ENCODE measurements at places on chromosomes 5 and 9. TPM values are rescaled to one million over a fixed set of nuclear protein-coding genes. Genes with fewer than 3 reads are reported as not detected.

GRCh38 chr5:54602475-54602874, 84.9 kb downstream of the SNX18 start:
- no peak for DNase-seq

DNA sequence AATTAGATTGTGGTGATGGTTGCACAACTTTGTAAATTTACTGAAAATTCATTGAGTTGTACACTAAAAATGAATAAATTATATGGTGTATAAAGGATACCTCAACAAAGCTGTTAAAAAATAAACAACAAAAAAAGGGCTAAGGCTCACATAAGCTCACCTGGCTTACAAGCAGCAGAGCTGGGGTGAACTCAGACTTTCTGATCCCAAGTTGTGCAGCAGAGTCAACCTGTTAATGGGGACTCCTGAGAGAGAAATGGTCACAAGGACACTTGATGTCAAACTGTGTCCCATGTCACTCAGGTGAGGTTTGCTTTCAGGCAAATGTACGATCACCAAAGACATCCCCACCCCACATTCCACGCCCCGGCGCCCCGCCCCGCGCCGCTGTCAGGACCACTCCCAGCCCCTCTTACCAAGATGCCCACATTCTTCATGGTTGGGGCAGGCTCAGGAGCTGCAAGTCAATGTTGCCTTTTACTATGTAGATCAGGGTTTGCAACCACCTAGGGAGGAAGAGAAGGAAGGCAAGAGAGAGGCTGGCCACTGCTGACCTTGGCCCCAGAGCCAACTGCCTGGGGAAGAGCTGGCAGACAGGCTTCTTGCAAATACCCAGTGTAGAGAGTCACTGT, 22.4 kb upstream of the SLC36A1 start:
- no peak for DNase-seq

DNA sequence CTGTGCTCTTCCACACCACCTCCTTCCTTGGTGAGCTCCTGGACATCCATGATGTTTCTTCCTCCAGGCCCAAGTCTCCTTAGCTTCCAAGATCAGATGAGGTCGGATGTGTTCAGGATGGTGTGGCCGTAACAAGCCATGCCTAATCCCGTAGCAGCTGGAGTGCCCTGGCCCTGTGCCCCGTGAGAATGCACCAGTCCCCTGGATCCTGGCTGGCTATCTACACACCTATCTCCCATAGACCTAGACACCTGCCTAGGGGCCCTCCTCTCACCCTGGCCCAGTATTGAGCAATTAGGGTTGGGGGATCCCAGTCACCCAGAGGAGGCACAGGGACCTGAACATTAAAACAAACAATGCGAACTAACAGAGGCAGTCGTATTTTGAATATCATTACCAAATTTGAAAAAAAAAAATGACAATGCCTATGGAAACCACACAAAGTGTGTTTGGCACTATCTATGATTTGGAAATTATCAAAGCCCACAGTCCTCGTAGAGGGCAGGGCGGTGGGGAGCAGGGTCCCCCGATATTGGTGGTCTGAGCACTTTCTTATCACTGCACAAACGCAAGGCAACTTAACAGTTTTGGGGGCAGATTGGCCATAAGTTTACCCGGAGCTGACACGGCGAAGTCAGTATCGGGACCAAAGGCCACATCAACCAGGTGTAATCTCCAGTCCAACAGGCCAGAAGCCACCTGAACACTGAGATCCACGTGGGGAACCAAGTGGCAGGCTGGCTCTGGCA, 13.2 kb downstream of the ENG start:
- DNase-seq, result no peak

DNA sequence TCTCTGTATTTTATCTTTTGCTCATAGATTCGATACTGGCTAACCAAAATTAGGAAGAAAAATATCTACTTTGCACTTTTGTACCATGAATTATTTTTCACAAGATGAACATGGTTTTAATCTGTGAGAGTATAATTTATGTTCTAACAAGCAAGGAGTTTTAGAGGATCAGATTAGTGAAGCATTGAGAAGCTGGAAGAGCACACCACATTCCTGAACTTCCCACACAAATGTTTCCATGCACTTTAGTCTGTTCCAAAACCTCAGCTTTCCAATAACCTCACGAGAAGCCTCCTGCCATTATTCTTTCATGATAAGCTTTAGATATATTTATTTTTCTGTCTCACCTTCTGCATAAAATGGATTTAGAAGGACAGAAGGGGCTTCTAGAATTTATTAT, 98.7 kb upstream of the MPDZ start:
- DNase-seq, result no peak

DNA sequence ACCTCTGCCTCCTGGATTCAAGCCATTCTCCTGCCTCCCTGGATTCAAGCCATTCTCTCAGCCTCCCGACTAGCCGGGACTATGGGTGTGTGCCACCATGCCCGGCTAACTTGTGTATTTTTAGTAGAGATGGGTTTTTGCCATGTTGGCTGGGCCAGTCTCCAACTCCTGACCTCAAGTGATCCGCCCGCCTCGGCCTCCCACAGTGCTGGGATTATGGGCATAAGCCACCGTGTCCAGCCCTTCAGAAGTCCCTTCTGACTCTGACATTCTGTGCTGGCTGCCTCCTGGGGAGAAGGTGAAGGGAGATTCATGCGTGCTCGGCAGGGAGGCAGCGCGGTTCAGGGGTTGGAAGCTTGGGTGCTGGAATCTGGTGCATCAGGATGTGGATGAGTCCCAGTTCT, 28.8 kb downstream of the PRRX2 start:
- no peak for DNase-seq

- DNase-seq, result peak; percentile 28
These were observed at the start of gene ADRA1B for GRCh38 chr5:159915904-159916840. TSS of gene ADRA1B (plus strand) at chr5:159916482. CDS start at chr5:159916906, 424 bp downstream.

- no peak for DNase-seq
These were observed 87.8 kb upstream of the SPRY4 start for GRCh38 chr5:142412581-142412980.

- no peak for DNase-seq
These were observed 15.0 kb downstream of the GALNT10 start for GRCh38 chr5:154205441-154206117.

GRCh38 chr9:128383791-128384190, 12.6 kb downstream of the URM1 start:
- DNase-seq, result no peak

DNA sequence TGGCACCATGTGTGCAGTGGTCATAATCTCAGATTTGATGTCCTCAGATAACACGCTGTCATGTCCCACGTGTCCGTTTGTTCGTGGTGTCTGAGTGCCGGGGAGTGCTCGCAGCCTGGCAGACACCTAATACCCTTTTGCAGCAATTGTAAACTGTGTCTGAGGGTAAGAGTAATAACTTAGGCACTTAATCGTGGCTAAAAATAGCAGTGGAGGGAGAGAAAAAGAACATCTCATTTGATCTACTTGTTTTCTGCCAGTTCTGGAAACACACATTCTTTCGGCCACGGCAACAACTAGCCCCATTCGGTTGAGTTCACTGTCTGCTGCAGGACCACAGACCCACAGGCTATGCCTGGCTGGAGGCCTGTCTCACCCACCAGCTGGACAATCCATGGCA, 16.5 kb downstream of the ADCY2 start:
- DNase-seq, result no peak

DNA sequence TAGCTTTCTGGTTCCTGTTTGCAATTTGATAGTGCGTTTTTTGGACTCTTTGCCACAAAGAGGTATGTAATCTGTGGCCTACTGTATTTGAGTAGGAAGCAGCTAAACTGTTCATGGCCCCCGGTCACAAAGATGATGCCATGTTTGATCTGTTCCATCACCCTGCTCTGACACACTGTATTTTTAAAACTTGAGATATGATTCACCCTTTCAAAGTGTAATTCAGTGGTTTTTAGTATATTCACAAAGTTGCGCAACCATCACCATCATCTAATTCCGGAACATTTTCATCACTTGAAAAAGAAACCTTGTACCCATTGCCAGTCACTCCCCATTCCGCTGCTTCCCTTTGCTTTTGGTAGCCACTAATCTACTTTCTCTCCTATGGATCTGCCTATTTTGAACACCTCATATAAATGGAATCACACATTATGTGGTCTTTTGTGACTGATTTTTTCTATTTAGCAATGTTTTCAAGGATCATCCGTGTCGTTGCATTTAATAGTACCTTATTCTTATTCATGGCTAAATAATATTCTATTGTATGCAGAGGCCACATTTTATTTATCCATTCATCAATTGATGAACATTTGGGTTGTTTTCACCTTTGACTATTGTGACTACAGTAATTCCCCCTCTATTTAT, 141.6 kb downstream of the NR3C1 start:
- DNase-seq, result no peak

DNA sequence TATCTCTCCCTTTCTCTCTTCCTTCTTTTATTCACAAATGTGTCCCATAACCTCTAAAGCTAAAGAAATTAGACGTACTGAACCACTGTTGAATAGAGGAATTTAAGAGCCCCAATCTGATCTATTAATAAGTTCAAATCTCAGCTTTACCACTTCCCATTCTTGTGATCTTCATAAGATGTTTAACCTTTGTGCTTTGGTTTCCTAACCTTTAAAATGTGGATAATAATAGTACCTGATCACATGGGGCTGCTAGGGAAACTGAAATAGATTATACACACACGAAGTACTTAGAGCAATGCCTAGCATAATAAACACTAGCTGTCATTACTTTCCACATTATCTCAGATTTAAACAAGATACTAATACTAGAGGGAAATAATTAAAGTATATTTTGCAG, 324.3 kb upstream of the SEMA6A start:
- DNase-seq, result no peak

DNA sequence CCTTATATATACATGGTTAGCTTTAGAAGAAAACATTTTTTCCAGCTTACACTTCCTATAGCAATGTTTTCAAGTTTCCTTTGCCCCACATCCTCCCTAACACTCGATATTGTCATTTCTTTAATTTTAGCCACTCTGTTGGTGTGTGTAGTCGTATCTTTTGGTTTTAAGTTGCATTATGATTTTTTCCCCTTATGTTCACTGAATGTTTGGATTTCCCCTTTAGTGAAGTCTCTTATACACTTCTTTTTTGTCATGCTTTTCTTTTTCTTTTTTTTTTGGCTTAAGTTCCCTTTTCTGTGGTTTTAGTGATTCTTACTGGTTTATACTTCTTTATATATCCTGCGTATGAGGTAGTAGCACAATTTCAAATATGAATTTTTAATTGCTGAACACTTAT, 58.8 kb downstream of the KDM4C start:
- DNase-seq, result no peak

DNA sequence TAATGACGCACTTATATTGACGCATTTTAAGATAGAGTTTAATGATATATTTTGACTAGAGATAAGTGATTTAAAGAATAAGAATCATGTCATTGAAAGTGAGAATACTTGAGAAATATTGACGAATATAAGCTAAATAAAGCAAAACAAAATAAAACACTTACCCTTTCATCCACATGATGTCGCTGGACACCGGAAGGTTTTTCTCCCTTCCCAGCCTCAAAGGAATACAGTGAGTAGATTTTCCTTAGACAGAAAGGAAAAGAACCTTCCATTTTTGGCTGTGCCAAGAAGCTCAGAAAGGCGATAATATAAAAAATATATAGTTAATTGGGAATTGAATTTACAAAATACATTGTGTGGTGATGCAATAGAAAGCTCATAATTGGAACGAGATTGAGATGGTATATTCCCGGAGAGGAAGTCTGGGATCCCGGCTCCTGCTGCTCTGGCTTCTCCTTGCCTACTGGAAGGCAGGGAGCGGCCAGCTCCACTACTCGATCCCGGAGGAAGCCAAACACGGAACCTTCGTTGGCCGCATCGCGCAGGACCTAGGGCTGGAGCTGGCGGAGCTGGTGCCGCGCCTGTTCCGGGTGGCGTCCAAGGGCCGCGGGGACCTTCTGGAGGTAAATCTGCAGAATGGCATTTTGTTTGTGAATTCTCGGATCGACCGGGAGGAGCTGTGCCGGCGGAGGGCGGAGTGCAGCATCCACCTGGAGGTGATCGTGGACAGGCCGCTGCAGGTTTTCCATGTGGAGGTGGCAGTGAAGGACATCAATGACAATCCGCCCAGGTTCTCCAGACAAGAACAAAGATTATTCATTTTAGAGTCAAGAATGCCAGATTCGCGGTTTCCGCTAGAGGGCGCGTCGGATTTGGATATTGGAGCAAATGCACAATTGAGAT, at the start of gene PCDHA5:
PCDHA5 (plus strand) TSS at position 239 of the 906 bp plus-strand sequence.
- DNase-seq, result no peak

- peak; percentile 82 for DNase-seq
These were observed 74.0 kb downstream of the UBAP1 start for GRCh38 chr9:34252670-34253459.

MAPKAP1 gene
- 58.8 TPM for total RNA-seq

NACC2 gene
- total RNA-seq, result 21.6 TPM

FREM1 gene
- total RNA-seq, result not detected

C5orf34 gene
- 1.8 TPM for total RNA-seq

SHISAL2B gene
- not detected for total RNA-seq

C8G gene
- total RNA-seq, result 7.3 TPM

NAA35 gene
- total RNA-seq, result 19.9 TPM
